Stimulated activated memory B cell treated with anti-CD40 and anti-IgM and Interleukin-4, amounts not matched to agents 10 μg/mL and 1 μg/mL and 100 μg/mL, for 72 hours (primary cell): ENCODE measurements at places on chromosomes 6 and 20.

GRCh38 chr6:134000443-134000842, 47.4 kb downstream of the TBPL1 start:
- ATAC-seq = no peak

- ATAC-seq = no peak
Measured at GRCh38 chr20:48843057-48843806, 15.4 kb upstream of the PREX1 start.

DNA sequence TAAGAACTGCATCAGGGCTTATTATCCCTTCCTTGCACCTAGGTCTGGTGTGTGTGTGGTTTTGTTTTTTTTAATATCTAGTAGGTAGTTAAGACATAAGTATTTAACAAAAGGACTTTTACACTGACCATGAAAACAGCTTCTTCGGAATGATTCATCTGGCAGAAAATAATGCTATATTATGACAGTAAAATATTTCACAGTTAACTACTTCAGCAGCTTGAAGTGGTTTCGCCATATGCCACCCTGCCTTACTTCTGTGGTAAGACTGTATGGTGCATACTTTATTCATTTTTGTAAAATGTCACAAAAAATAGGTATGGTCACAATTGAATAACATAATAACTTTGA, 858 bp upstream of the PTPRK start:
- no peak for ATAC-seq

GRCh38 chr6:87945181-87945580, 102.5 kb upstream of the SPACA1 start:
- no peak for ATAC-seq

GRCh38 chr6:3895312-3895653, 46.1 kb downstream of the FAM50B start:
- no peak for ATAC-seq

- no peak for ATAC-seq
Measured at GRCh38 chr6:39585641-39586040, 139.6 kb downstream of the KIF6 start.

GRCh38 chr20:45823949-45824835, 2.9 kb downstream of the TNNC2 start:
- peak; percentile 69 for ATAC-seq

GRCh38 chr6:169450097-169450496, 196.5 kb upstream of the THBS2 start:
- no peak for ATAC-seq

- no peak for ATAC-seq
Measured at GRCh38 chr6:27230758-27231111, 16.8 kb upstream of the PRSS16 start.

- no peak for ATAC-seq
Measured at GRCh38 chr20:733861-734260, 34.4 kb downstream of the SLC52A3 start.

- ATAC-seq = peak; percentile 83
Measured at GRCh38 chr6:12369781-12370262, 79.7 kb downstream of the EDN1 start.

- no peak for ATAC-seq
Measured at GRCh38 chr20:14295238-14295637, 42.2 kb downstream of the FLRT3 start.

GRCh38 chr20:16043931-16044330, 529.3 kb downstream of the KIF16B start:
- no peak for ATAC-seq

DNA sequence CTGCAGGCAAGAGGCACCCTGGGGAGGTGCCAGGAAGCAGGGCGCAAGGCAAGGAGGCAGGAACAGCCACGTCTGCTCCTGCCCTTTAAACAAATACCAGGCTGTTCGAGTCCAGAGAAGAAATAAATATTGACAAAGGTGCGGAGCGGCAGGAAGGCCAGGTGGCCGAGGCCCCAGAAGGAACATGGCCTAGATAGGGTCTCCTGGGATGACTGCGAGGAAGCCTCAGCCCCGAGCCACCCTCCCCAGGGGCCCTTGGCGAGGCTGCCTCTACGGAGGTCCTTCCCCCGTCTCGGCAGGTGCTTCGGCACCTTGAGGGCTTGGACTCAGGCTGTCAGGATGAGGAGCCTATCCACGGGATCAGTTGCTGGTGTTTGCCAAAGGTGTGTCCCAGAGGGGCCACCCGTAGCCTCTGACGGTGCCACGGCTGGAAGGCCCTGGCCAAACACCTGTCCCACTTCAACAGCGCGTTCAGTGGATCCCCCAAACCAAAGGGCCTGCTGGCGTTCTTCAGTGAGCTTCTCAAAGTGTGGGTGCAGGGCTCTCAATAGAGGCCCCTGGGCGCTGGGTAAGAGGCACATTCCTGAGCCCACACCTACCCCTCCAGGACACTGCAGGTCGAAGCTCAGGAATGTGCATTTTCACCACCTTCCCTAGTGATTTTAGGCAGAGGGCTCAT, 39.8 kb downstream of the SNX5 start:
- peak; percentile 17 for ATAC-seq

- no peak for ATAC-seq
Measured at GRCh38 chr6:116533233-116533957, 12.1 kb downstream of the TRAPPC3L start.

- ATAC-seq = no peak
Measured at GRCh38 chr6:41286544-41287346, at the start of gene TREM1. TSS of gene TREM1 (minus strand) at chr6:41286682. CDS start at chr6:41286655, 27 bp downstream.

DNA sequence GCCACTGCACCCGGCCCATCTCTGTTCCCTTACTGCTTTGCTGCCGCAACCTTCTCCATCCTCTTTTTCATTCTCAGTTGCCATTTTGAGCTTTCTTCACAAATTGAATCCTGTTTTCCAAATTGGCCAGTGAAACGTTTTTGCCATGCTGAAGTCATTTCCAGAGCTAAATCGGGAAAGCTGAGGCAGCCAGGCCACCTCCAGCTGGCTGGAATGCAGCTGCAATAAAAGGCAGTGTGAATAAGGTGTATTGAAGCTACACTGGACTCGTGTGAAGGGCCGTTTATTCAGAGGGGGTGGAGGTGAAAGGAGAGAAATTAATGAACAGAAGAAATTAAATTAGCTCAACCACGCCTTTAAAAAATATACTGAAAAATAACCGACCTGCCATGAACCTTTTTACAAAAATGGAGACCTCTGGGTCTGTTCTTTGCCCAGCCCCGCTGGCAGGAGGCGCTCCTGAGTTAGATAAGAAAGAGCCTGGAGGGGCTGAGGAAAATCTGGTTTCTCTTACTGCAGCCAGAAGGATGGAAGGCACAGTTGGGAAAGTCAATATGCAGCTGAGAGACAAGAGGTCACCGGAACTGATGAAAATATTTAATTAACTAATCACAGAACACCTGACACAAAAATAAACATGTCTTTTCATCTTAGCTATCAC, 283.9 kb downstream of the FOXC1 start:
- ATAC-seq = no peak

- ATAC-seq = no peak
Measured at GRCh38 chr6:135451617-135452190, 45.8 kb downstream of the AHI1 start.

- ATAC-seq = no peak
Measured at GRCh38 chr20:13418263-13419229, 197.5 kb downstream of the ISM1 start.

DNA sequence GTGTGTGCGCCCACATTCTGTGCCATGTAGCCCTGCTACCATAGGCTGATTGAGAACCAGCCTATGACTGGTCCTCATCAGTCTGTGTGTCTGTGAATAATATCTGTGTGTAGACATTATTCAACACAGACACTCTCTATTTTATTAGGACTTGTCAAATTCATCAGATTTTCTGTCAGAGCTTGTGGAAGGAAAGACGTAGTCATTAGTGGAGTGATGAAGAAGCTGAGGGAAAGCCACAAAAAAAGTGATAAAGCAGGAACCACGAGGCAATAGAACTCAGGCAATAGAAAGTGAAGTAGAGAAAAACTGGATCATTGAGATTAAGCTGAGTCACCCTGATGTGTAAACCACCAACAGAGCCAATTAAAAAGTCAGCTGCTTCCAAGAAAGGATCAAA, 122.2 kb upstream of the MARCKS start:
- no peak for ATAC-seq

DNA sequence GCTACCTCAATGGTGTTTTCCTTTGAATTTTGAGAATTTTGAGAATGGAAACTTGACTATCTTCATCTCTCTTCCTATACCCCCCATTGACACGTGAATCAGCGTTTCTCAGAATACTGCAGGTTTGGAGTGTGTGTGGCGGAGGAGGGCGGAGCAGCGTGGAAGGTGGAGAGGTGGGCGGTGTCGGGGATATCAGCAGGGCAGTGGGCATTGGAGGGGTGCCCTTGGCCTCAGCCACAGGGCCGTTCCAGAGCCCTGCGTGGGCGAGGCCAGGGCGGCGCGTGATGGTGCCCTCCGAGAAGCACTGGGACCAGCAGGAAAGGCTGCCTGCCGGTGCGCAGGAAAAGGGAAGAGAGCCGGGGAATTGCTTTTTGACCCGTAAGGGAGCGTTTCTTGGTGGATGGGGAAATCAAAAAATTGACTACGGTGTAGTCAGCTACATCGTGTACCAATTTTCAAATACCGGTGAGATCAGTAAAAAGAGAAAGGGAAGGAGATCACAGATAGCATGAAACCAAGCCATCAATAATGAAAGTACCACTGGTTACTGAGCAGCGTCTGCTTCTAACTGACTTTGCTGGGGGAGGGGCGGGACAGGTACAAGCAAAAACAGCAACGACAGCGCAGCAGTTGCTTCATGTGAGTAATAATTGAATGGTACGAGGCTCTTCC, 82.7 kb upstream of the DUSP22 start:
- peak; percentile 87 for ATAC-seq

- ATAC-seq = no peak
Measured at GRCh38 chr6:168133168-168133561, 54.2 kb upstream of the FRMD1 start.

DNA sequence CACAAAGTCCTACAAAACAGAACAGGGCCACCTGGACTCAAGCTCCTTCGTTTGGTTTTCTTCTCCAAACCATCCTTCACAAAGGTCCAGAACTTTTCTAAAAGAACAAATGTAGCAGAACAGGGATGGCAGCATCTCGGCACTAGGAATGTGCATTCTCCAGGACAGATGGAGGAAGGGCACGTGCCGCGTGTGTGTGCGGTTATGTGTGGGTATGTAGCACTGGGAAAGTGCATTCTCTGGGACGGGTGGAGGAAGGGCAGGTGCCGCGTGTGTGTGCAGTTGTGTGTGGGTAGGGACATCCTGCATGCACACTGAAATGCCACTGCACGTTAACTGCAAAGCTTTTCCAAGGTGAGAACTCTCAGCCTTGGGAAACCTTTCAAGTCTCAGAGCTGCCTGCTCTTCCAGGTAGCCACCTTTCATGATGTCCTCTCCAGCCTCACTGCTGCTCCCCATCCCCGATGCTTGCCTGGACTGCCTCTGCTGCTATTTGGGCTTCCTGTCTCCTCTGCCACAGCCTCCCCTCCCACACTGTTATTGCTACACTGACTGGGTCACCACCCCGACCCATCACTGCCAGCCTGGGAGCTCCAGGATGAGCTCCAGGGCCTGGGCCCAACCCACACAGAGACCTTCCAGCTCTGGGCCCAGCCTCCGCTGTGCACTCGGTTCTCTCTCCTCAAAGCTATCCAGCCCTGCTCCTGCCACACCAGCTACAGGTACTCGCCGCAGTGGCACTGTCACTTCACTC, 47.6 kb downstream of the EZR start:
- ATAC-seq = no peak

DNA sequence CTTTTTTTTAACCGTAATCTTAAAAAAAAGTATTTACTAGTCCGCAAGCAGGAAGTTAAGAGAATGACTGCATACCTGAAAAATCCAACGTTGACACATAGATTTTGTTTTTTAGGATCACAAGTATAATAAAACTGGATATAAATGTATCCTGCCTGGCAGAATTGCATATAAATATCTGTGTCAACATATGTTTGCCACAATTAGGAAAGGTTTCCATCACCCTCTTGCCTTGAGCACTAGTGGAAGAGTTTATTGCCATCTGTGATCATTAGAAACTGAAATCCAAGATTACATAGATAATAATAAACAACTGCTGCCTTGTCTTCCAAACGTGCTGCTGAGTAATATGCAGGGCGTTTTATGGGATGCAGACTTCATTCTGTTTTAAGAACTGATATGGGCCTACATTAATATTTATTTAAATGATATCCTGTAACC, 27.9 kb downstream of the PLEKHG1 start:
- ATAC-seq = no peak

DNA sequence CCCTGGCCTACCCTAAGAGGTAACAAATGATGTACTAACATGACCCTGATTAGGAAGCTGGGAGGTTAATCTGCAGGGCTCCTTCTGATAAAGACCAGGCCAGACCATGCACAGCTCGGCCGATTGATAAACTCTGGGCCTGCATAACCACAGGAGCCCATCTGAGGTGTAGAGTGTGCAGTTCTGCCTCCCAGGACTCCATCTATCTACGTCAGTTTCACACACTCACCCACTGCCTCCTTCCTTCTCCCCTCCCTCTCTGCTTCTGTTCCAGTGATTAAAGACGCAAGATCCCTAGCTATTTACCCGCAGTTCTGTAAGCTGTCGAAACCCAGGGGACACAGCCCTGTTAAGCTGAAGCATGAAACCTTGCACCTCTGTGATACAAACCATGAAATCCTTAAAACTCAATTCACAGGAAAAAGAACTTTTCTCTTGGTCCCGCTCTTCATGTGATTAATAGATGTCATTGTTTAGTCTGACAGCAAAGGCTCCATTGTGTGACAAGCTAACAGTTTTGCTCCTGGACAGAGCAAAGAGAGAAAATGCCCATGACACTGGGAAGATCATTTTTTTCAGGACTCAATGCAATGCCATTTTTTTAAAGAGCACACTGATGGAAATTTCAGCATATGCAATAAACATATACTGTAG, 470.6 kb downstream of the MAFB start:
- no peak for ATAC-seq

GRCh38 chr6:97963193-97963592, 680.2 kb upstream of the MMS22L start:
- no peak for ATAC-seq

DNA sequence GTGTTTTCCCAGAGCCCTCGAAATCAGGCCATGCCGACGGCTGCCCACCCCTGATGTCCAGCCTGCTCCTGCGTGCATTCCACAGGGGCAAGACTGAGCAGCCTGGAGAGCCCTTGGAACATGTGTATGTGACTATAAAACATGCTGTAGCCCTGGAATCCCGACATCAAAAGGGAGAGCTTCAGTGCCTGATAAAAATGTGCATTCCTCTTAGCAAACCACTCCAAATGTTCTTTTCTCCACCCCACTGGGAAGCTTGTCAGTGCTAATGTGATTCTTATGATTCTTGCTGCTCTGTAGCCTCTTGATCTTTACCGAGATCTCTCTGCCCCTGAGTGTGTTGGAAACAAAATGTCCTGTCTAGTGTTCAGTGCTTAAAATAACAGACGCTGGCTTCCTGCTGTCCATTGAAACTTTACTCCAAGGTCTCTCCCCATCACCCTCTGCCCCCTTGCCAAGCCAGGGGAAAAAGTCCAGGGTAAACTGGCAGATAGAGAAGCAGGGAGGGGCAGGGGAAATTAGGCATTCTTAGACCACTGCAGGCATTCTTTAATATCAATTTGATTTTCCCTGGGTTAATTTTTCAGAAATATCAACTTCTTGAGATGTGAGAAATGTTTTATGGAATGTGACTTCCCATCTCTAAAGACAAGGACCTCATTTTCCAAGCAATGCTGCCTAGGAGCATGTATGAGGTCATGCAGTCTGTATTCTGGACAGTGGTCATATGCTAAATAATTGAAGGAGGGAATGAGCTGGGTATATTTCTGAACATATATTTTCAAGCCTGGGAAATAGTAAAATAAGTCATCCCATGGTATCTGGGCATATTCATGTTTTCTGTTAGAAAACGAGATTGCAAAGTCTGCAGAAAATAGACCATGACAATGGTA, 73.8 kb upstream of the ISM1 start:
- no peak for ATAC-seq

- no peak for ATAC-seq
Measured at GRCh38 chr20:11234181-11234580, 560.4 kb upstream of the JAG1 start.

- no peak for ATAC-seq
Measured at GRCh38 chr6:21309807-21310221, 283.7 kb upstream of the SOX4 start.
